IPS-NIHi11 (cell line): ENCODE measurements at places on chromosomes 13 and 19.

GRCh38 chr13:44309794-44310757, 63.5 kb upstream of the SERP2 start:
- DNase-seq, result no peak

DNA sequence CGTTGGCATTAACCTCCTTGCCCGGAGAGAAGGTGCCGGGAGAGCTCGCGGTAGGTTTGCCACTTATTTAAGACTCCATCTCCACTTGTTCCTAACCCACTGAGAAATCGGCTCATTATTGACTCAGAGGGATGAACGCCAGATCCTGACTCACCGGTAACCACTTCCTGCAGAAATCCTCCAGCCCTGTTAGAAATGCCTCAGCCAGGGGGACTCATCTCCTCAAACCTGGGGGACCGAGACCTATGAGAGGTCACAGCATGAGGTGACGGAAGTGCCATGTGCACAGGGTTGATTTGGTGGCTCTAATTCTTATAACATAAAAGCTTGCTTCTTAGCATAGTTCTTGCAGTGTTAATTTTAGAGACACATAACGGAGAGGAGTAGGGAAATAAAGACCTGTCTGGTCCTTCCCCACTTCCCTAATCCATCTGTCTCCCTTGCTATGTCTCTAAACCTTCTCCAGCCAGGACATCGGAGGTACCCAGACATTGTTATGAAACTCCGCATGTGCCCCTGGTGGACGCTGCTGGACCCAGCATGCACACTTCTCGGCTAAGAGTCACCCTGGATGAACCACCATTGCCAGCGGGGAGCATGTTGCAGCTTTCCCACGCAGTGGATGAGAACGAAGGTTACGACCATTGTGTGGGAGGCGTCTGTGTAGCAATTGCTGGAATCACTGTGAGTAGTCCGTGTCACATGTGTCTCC, 158.9 kb downstream of the EFNB2 start:
- no peak for DNase-seq

GRCh38 chr19:54149021-54149812, 10.3 kb downstream of the LENG1 start:
- no peak for DNase-seq

DNA sequence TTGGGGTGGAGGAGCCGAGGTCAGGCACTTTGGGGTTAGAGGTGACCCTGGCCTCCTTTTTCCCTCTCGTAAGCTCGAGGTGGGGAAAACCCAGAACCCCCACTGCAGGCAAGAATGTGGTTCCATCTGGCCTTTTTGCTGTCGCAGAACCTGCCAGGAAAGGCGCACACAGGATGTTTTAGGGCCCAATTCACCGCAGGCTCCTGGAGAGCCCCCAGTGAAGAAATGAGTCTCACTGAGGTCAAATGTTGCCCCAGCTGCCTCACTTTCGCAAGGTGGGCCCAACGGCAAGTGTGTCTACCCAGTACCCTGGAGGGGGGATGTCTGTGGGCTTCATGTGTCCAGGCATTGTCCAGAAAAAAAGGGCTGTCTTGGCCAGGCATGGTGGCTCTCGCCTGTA, 61.8 kb downstream of the PEX11G start:
- no peak for DNase-seq

DNA sequence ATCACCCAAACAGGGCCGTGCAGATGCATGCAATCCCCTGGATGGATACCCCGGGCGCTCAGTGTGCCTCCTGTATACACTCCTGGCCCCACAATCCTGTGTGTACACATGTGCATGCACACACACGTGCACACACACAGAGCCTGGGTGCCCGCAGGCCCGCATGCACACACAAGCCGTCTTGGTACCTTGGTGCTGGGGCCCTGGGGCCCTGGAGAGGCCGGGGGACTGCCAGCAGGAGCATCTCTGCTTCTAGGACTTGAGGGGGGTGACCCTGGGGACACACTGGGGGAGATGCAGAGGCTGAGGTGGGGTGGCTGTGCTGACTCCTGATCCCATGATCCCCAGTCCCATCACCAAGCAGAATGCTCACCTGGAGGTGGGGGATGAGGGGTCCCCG, 15.6 kb upstream of the EPOR start:
- DNase-seq, result no peak

GRCh38 chr13:91369441-91369831, 21.9 kb downstream of the MIR17HG start:
- no peak for DNase-seq

DNA sequence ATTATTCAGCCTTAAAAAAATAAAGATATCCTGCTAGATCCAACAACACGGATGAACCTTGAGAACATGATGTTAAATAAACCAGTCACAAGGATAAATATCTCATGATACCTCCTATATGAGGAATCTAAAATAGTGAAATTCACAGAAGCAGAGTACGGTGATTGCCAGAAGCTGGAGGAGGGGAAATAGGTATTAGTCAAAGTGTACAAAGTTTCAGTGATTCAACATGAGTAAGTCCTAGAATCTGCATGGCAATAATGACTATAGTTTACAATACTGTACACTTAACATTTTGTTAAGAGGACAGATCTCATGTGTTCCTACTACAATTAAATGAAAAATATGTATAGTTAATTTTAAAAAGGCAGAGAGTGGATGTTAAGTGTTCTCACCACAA, 206.6 kb upstream of the SLC10A2 start:
- DNase-seq, result no peak

DNA sequence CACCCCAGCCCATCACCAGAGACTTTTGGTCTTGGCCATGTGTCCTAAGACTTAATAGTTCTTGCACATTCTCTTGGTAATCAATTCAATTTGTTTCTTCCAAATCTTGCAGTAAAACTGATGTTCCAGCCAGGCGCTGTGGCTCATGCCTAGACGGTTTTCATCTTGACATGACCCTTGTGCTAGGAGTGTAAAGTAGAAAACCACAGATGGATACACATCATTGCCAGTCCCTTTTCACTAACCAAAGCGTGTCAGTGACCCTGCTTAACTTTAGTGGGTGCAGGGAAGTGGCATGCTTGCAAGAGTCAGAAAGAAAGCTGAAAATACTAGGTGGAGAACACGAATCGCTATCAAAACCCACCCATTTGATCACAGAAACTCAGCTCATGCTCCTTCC, 18.0 kb upstream of the CD70 start:
- no peak for DNase-seq
